ENCODE measurements at places on chromosomes 6 and 20. TPM values are rescaled to one million over a fixed set of nuclear protein-coding genes. Genes with fewer than 3 reads are reported as not detected.

C20orf141 gene
- not detected for total RNA-seq

FAM209A gene
- not detected for total RNA-seq

DNA sequence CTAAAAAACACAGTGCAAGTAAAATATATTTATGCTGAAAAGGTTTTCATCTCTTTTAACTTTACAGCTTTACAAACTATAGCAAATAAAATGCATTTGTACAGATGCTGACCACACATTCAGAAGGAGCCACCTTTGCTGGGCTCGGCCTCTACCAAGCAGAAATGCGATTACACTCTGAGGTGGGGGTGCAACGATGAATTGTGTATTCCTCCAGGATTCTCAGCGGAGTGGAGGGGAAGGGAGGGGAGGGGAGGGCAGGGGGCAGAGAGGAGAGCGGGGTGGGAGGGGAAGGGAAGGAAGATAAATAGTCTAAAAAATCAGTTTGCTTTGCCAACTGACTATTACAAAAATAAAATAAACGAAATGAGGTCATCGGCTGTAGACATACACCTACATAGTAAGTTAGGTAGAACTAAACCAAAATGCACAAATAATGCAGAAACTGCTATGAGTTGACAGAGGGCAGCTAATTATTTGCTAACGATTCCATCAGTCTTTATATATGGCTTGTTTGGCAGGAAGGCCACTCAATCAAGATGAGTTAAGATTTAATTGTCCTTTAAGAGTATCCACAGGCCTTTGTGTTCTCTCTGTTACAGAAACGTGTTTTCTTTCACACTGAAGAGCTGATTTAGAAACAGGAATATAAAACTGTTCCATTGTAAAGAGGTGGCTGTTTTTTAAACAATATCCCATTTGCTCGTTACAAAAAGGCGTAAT is 90.1 kb downstream of the TAF4 start:
- H3K27ac ChIP-seq: no peak overlapping the region
- no peak for DNase-seq
- H3K27me3 ChIP-seq: no peaks in the 10 kb centered on the region
- H3K4me1 ChIP-seq: peaks cover 7% of the 10 kb centered on the region
- peaks cover 3% of the 10 kb centered on the region for H3K36me3 ChIP-seq

DNA sequence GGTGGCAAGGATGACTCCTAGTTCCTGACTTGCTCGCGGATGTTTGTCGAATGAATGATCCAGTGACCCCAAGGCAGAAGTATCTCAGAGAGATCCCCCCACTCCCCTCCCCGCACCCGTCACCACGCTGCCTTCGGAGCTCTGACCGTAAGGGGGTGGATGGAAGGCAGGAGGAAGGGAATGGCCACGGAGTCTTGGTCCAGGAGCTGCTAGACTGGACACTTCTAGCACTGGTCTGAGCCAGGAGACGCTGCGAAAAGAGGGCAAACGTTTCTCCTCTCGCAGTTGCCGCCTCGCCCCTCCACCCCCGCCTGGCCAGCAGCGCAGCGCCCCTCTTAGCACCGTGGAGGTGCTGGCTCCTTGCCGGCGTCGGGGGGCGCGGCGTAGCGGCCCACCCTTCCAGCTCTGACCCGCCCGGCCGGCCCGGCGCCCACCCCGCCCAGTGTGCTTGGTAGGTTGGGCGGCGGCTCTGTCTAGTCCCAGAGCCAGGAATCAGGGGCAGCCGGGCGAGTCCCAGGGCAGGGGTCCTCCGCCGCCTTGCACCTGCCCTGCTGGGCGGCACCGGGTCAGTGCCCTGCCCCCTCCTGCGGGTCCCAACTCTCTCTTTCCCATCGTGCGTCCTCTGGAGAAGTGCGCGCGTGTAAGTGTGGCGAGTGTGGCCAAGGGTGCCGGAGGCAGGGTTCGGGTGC is 2.4 kb upstream of the DBNDD2 start:
- H3K4me1 ChIP-seq: no peaks in the 10 kb centered on the region
- peak overlapping the region; percentile 70 for H3K4me3 ChIP-seq
- peak; percentile 58 for DNase-seq
- H3K36me3 ChIP-seq: no peaks in the 10 kb centered on the region

THBD gene
- total RNA-seq: 0.06 TPM

DNA sequence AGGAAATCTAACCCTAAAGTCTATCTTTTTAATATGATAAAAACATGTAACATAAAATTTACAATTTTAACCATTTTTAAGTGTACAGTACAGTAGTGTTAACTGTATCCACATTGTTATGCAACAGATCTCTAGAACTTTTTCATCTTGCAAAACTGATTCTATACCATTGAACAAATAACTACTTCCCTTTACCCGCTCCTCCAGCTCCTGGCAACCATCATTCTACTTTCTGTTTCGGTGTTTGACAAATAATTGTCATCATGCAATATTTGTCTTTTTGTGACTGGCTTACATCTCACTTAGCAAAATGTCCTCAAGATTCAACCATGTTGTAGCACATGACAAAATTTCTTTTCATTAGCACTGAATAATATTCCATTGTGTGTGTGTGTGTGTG is 203.2 kb downstream of the SIM1 start:
- no peak overlapping the region for H3K4me3 ChIP-seq
- no peak overlapping the region for H3K27ac ChIP-seq
- no peak for DNase-seq

All from neural progenitor cell (in vitro differentiated cells).